ENCODE measurements at places on chromosomes 7 and 10.

GRCh38 chr10:133441780-133442179 lies 12.0 kb upstream of the SCART1 start:
- DNase-seq, result no peak

DNA sequence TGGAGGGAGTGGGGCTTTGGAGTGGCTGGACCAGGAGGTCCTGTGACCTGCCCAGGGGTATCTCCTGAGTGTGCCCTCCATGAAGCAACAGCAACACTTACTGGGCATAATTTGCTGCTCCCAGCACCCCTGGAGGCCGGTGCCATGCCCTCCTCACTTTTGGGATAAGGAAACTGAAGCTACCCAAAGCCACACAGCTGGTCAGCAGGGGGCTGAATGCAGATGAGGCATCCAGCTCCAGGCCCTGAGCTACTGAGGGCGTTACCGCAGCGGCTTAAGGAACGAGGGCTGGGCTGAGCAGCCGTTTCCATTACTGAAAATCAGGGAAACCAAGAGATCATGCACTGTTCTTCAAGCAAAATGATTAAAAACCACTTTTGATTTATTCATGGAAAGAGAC lies 408.9 kb downstream of the GLRX3 start:
- no peak for DNase-seq

GRCh38 chr7:66933469-66933868 lies 12.4 kb downstream of the TMEM248 start:
- no peak for DNase-seq

- DNase-seq, result no peak
These were observed 270.7 kb downstream of the ADRA2A start for GRCh38 chr10:111347386-111348013.

DNA sequence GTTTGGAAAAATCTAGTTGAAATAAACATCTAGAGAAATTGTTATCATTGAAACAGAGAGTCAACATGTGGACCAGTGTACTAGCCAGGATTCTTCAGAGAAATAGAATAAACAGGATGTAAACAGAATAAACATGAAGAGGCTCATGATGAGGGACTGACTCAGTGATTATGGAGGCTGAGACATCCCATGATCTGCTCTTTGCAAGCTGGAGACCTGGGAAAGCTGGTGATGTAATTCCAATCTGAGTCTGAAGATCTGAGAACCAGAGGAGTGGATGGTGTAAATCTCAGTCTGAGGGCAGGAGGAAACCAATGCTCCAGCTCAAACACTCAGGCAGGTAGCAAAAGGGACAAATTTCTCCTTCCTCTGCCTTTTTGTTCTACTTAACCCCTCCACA lies 62.9 kb upstream of the FAM180A start:
- no peak for DNase-seq

- no peak for DNase-seq
These were observed 541.3 kb downstream of the LRMDA start for GRCh38 chr10:75972491-75973276.

- no peak for DNase-seq
These were observed 41.9 kb upstream of the MBL2 start for GRCh38 chr10:52814506-52814905.

DNA sequence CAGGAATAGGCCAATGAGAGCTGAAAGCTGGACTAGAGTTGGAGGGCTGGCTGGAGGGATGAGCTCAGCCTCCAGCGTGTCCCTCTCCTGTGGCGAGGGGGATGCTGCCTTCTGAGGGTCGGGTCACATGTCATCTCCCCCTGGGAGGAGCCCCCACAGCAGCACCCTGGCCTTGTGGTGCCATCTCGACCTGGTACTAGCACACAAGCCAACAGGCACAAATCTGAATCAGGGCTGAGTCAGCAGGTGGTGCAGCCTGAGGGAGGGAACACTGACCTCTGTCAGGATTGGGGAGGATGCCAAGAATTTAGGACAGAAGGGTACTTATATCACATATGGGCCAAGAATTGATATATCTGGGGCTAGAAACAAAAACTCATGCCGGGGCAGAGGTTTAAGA lies 280.4 kb downstream of the CELF2 start:
- DNase-seq, result no peak

Data from CD4-positive, alpha-beta T cell treated with Interleukin-17A for 4 hours (primary cell).